ENCODE measurements at places on chromosomes 7 and 10.

DNA sequence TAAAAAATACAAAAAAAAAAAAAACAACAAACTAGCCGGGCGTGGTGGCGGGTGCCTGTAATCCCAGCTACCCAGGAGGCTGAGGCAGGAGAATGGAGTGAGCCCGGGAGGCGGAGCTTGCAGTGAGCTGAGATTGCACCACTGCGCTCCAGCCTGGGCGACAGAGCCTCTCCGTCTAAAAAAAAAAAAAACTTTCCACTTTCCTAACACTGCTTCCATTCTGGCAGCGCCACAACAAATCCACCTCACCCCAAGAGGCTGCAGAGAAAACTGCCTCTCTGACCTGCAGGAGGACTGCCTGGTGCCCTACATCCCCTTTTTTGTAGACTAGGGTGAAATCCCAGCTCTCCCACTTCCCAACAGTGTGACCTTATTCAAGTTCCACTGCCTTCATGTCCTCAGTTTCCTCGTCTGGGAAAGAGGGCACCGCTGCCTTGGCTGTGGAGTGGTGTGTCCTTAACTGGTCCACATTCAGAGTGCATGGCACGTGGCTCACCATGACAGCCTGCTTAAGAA, 2.6 kb upstream of the MBL2 start:
- DNase-seq: no peak

DNA sequence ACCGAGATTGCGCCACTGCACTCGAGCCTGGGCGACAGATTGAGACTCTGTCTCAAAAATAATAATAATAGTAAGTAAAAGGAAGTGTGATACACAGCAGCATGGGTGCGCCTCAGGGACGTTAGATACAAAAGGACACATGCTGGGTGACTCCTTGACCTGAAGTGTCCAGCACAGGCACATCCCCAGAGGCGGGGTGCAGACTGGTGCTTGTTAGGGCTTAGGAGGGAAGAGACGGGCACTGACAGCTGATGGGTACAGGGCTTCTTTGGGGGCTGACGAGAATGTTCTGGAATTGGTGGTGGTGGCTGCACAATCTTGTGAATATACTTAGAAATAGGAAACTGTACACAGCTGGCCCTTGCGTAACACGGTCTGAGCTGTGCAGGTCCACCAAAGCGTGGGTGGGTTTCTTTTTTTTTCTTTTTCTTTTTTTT, 61.8 kb upstream of the DNAJB6 start:
- no peak for DNase-seq

DNA sequence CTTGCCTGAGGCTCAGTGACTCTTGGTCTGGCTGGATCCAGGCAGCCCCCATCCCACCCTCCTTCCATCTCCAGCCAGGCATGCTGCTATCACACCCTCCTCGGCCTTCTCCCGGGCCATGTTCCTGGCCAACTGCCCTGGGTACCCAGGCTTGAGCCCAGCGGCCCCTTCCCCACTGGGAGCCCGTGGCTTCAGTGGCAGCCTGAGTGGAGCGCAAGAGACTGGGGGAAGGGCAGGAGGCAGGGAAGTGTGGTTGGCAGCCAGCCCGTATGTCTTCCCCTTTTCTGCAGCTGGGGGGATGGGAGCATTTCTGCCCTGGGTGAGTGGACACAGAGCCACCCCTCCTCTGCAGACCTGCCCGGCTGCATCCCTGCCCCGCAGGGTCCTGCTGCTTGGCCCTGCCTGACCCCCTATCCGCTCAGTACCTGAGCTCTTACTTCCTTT, 148.5 kb downstream of the ARHGAP22 start:
- DNase-seq: no peak

- DNase-seq: no peak
Observed at GRCh38 chr10:65394502-65395297, 1531.1 kb upstream of the LRRTM3 start.

DNA sequence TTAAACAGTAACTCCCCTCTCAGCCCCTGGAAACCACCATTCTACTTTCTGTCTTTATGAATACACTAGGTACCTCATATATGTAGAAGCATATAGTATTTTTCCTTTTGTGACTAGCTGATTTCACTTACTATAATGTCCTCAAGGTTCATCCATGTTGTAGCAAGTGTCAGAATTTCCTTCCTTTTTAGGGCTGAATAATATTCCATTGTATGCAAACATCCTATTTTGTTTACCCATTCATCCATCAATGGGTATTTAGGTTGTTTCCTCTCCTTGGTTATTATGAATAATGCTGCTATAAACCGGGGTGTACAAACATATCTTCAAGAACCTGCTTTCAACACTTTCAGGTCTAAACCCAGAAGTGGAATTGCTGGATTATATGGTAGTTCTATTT, 125.3 kb downstream of the SGMS1 start:
- DNase-seq: no peak

DNA sequence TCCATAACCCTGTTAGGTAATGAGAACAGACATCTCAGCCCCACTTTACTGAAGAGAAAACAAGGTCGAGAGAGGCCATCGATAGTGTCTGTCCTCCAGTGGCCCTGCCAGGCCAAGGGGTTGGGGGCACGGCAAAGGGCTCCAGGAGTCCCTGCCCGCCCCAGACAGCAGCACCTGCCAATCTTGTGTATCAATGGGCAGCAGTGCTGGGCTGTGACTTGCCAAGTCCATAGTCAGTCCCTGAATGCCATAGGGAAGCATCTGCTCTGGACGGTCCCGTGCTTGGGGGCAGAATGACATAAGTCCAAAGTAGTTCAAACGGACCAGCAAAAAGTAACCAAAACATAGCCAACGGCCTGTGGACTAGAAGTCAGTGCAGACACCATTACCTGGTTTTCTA, 33.2 kb downstream of the DLG5 start:
- DNase-seq: no peak

GRCh38 chr7:30829471-30829870, 58.3 kb downstream of the MINDY4 start:
- DNase-seq: no peak

Data from activated naive CD8-positive, alpha-beta T cell treated with anti-CD3 and anti-CD28 coated beads, Interleukin-2, amount 50 U/mL, for 16 hours (primary cell).